NCI-H2029 treated with DMSO at 0.1 percent for 48 hours (cell line): ENCODE measurements at places on chromosomes 6 and 20.

GRCh38 chr6:140001005-140001404 lies 626.6 kb upstream of the CITED2 start:
- DNase-seq: no peak

DNA sequence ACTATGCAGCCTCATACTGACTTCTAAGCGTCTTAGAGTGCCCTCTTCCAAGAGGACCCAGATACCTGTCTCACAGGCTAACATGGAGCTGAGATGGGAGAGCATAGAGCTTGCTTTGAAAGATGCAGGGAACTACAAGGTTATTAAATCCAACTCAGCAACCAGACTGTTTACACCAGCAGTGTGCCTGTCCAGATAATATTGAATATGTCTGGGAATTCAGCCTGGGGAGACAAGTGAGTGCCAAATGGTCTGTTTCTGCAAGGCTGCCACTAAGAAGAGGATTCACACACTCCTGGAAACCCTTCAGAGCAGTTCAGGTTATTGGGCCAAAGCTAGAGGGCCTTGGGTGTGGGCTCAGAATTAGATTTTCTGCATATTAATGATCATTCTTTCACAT lies 547.8 kb downstream of the PTPRT start:
- DNase-seq: no peak

DNA sequence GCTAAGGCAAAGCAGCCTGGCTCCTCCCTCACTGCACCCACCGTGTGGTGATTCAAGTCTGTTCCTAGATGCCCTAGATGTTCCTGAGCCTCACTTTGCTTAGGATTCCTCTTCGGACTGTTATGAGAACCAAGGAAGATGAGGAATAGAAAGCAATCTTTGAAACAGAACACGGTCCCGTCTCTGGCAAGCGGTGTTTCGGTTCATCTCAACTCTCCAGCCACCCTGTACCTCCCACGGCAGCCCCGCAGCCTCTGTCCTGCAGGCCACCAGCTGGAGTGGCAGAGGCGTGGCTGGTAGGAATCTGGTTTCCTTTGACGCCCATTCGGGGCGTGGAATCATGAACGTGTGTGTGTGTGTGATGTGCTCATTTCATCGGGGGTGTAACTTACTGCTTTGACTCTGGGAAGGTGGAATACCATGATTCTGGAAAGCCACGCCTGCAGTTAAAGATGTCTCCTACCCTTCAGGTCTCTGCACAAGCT lies 21.3 kb downstream of the PDE10A start:
- peak; percentile 19 for DNase-seq

GRCh38 chr6:133606852-133607251 lies 282.1 kb upstream of the TCF21 start:
- no peak for DNase-seq

DNA sequence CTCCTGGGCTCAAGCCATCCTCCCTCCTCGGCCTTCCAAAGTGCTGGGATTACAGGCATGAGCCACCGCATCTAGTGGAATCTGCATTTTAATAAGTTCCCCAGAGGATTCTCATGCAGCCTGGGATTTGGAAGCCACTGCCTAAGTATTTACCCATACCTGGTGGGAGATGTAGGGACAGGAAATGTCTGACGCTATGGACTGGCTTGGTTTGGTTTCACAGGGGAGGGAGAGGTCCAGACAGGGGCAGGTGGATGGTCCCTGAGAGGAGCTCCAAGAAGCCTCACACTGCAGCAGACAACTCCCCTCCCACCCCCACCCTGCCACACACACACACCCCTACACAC lies 4.4 kb downstream of the VSTM2L start:
- DNase-seq: peak; percentile 26

DNA sequence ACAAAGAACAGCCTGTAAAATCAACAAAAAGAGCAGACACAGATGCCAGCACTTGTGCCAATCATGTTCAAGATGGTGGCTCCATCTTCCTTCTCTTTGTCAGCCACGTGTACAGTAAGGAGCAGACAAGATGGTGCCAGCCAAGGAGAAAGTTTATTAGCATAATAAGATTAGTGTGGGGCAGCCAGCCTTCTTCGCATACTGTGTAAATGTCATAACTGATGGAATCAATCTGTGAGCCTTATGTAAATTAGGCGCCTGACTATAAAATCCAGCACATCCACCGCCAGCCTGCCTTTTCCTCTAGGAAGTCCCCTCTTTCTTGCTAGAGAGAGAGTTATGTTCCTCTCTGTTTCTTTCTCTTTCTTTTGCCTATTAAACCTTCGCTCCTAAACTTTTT lies 99.7 kb upstream of the RALGAPA2 start:
- no peak for DNase-seq

GRCh38 chr6:157597461-157598312 lies 216.7 kb downstream of the ZDHHC14 start:
- peak; percentile 14 for DNase-seq

DNA sequence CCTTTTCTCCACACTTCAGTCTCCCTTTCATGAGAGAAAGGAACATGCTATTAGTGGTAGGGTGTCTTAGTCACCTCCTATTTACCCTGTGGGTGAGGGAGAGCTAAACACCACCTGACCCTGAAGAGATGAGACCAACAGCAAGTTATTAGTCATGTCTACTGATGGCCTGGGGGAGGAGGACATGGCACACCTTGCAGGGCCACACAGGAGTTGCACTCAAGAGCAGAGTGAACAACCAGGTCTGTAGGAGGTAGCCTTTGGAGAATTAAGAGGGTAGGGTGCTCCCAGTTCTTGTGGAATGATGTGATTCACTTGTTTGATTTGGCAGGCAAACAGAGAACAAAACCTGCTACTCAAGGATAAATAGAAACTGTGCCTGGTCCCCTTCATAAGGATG lies 82.7 kb upstream of the FABP7 start:
- DNase-seq: no peak

DNA sequence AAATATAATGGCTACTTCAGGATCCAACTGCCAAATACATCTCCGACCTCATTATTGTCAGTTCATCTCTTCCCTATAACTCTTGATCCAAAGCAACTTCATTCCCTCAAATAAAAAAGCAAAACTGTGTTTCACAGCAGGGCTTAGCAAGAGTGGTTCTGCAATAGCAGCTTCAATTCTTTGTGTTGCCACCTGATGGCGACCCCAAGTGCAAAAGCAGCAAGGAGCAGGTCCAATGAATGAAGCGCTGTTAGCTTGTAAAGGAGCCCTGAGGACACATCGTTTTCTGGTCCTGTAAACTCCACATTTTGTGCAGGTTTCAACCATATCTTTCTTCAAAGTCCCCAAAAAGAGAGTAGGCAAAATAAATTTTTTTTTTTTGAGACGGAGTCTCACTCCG lies 19.6 kb downstream of the RTN4IP1 start:
- peak; percentile 4 for DNase-seq

DNA sequence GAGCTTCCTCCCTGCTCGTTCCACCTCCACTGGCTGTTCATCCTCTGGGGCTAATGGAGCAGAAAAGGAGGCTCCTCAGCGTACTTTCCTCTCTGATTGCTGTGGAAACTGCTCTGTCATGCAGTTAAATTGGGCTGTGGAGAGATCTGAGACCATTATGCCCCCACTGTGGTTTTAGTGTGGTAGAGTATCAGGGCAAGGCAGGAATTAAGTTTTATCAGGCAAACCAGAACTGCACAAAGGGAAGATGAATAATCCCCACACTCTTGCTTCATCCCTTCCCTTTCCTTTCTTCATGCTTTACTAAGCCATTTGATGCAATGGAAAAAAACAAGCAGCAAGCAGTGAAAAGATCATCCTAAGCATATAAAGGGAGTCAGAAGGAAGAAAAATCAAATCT lies 11.9 kb upstream of the ME1 start:
- DNase-seq: no peak
